ENCODE measurements at places on chromosomes 1 and 21.

GRCh38 chr1:230898144-230898543, 29.8 kb upstream of the C1orf198 start:
- DNase-seq: no peak

- no peak for DNase-seq
Measured at GRCh38 chr1:111621050-111621449, 1.5 kb downstream of the RAP1A start.

- DNase-seq: no peak
Measured at GRCh38 chr1:193210996-193211395, 24.6 kb upstream of the B3GALT2 start.

DNA sequence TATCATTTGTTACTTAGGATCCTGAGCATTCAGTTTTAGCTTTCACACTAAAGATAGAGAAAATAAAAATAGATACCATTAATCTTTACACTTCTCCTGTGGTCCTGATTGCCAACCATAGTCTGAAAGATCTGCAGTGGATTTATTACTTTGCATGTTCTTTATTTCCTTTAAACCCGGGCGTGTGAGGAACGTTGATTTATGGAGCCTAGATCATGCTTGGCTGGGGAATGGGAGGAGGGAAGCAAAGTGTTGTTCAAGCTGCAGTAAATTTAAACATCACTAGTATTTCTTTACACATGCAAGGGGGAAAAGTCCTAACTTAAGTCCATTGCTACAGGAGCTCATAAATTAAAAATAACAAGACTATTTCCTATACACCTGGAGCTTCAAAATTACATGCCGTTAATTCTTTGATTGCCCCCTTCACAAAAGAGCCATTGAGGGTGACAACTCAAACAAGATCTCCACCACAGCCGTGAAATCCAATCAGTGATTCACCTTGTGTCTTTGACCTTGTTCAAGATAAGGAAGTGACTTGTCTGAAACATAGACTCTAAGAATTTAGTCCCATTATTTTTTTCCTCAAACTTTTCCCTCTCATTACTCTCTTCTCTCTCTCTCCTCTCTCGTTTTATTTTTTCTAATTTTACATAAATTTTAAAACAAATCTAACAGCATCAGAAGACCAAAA, 282.7 kb downstream of the KIF26B start:
- DNase-seq: no peak

DNA sequence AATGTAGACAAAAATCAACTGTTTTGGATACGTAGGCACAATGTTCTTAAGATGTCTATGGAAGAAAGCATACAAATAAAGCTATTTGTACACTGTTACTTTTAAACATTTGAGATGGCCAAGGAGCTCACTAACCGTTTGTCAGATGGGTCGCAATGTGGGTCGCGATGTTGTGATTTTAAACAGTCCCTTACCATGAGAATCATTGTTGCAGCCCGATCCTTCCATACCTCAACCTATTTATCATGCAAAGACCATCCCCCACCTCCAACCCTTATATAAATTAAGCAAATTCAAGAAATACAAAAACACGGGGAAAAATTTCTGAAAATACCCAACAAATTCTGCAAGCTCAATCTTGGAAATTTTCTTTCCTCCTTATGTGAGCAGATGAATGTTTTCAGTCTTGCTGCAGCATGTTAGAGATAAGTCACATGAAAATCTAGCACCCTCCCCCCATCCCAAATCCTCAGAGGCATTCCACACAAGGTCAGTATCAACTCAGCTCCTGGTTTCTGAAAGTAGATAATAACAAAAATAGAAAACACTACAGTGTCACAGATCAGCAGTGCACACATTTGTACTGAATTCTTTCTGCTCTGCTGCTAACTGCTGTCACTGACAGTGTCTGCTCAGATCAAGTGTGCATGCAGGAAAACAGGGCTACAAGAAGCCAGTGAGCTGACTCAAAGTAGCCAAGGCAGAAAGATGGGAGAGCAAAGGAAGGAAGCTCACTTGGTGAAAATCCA, 92.9 kb upstream of the TTC39A start:
- no peak for DNase-seq

DNA sequence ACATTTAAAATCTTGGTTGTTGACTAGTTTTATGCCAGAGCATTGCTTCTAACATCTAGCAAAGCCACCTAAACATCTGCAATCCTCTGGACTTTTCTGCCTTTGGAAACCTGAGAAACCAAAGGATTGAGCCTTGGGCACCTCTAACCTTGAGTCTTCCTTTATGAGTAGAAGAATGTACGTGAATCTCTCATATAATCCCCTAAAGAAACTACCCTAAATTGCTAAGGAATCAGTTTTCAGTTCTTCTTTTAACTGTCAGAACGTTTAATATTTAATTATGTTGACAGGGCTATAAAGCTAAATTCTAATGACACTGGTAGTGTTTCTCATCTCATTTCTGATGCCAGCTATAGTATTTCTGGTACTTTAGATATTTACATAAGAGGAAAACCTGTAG, 997.3 kb downstream of the AMY1C start:
- DNase-seq: no peak

- DNase-seq: no peak
Measured at GRCh38 chr1:233315718-233316301, 11.7 kb upstream of the MAP3K21 start.

- no peak for DNase-seq
Measured at GRCh38 chr1:206895837-206896242, 1.4 kb upstream of the IL24 start.

DNA sequence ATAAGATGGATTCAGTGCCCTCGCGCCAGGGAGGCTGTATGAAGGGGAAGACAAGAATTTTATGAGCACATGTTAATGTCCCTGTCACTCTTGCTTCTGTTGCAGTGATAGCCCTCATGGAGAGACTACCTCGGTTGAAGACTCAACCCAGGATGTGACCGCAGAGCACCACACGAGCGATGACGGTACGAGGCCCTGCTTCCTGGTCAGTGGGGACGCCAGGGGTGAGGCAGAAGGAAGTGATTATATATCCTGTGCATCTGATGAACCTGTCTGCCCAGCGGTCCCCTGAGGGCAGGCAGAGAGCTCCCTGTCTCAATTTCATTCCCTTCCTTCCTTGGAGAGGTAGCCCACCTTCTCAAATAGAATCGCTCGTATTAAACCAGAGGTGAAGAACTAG, 20.0 kb upstream of the IKBKE start:
- no peak for DNase-seq

- no peak for DNase-seq
Measured at GRCh38 chr21:39373634-39374033, 24.7 kb upstream of the HMGN1 start.

Data from astrocyte of the cerebellum (primary cell).